NCI-H1436 (cell line): ENCODE measurements at places on chromosomes 7 and 10.

- DNase-seq: no peak
These were observed 71.4 kb downstream of the PROSER2 start for GRCh38 chr10:11894381-11895107.

DNA sequence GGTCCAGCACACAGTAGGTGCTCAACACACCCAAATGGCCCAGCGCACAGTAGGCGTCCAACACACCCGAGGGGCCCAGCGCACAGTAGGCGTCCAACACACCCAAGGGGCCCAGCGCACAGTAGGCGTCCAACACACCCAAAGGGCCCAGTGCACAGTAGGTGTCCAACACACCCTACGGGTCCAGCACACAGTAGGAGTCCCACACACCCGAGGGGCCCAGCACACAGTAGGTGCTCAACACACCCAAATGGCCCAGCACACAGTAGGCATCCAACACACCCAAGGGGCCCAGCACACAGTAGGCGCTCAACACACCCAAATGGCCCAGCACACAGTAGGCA is 80.8 kb downstream of the FOXL3 start:
- DNase-seq: no peak

- DNase-seq: no peak
These were observed 232.9 kb upstream of the KAT6B start for GRCh38 chr10:74593470-74593869.

DNA sequence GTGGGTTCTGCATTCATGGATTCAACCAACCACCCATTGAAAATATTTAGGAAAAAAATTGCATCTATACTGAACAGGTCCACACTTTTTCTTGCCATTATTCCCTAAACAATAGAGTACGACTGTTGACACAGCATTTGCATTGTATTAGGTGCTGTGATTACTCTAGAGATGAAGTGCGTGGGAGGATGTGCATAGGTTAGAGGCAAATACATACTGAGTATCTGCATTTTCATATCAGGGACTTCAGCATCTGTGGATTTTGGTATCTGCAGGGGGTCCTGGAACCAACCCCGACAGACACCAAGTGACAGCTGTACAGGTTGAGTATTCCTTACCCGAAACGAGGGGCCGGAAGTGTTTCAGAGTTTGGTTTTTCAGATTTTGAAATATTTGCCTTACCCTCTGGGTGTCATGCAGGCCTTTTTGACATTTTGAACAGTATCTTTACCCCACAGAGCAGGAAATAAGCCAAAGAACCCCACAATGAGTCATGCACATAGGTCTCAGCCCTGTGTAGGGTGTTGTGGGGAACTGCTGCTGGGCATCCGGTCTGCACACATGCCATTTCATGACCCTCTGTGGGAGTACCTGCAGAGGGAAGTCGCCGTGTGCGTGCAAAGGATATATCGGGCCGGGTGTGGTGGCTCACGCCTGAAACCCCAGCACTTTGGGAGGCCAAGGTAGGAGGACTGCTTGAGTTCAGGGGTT is 14.5 kb downstream of the NUDT5 start:
- DNase-seq: no peak

GRCh38 chr7:37832194-37832593 is 16.2 kb upstream of the NME8 start:
- no peak for DNase-seq

DNA sequence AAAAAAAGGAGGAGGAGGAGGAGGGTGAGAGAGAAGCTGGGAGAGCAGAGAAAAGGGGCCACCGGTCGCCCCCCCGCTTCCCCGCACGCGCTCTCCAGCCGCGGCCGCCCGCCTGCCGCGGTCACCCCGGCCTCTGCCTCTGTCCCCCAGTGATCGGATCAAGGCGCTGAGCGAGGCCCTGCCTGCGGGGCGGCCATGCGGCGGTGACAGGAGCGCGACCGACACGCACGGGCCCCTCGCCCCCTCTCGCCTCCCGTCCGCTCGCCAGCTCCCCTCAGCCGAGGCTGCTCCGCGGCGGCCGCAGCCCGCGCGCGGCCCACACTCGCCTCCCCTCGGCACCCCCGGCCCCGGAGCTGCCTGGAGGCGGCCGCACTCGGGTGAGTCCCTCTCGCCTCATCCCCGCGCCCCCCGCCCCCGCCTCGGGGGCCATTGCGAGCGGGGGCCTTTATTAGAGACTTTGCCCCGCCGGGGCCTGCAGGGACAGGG is at the start of gene GTF2I:
Gene GTF2I, plus strand, starts transcription at position 27 of the 486 bp plus-strand sequence. CDS start 31,411 bp downstream, outside the sequence.
- peak; percentile 34 for DNase-seq
